ENCODE measurements at places on chromosomes 5 and 9.

DNA sequence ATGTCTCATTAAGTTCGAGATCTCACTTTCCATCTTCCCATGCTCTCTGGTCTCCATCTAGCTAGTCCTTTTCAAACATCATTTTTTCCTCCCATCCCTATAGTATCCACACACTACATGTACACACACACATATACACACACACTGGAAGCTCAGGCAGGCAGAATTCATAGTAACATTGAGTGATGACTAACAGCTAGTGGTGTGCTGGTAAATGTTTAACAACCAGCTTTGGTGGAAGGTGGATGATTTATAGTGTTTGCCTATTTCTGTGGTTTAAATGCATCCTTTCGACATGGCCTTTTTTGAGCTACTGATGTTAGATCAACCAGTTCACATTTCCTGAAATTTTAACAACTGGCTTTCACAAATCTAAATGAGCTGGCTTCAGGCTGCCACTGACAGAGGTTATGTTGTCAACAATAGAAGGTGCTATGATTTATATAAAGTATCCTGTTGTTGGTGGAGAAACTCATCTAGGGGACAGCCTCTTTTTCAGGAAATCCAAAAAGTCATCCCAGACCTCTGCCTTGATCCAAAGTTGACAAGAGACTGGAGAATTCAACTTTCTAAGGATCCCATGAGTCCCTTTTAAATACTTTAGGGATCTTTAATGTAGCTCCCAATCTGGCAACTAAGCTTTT, 117.8 kb downstream of the CCDC192 start:
- DNase-seq, result no peak

GRCh38 chr9:97387936-97388684, 23.8 kb upstream of the TDRD7 start:
- no peak for DNase-seq

DNA sequence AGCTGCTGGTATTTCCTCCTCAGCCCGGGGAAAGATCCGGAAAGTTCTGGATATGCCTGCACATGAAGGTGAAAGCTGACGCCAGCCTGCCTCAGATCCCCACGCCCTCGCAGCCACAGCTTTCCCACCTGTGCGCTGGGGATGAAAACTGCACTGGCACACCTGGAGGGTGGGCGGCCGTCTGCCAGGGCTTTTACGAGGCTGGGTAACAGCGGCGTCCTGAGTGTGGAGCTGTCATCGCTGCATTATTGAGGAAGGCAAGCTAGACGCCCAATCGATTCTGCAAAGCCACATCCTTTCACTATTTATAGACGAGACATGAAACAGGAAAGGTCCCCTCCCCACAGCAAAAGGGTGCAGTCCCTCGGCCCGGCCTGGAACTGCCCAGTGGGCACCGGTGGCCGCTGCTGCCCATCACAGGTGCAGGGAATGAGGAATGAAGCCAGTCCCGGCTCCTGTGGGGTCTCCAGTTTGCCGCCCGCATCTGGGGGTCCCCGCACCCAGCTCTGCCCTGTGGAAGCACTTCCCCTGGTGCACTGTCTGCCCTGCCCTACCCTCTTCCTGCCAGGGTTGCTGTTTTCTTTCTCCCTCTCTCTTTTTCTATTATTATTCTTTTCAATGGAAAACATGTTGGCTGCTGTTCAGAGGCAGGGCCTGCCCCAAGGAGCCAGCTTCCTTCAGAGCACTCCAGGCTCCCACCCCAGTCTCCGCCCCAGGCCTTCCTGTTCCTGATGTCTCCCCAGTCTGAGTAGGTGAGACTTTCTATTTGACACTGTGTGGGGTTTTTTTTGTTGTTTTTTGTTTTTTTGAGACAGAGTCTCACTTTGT, 7.0 kb downstream of the NOTCH1 start:
- no peak for DNase-seq

DNA sequence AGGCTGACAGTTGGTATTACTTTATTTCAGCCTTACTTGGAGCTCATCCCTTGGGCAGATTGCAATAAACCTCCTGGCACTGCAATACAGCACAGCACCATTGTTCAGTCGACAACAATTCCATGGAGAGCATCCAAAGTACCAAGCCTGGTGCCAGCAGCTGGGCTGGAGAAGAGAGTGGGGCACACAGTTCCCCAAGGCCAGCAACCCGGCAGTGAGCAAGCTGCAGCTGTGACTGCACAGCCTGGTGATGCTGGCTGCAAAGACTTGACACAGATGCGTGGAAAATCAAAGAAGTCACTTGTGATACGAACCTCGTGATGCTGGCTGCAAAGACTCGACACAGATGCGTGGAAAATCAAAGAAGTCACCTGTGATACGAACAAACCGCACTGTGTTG, 125.4 kb downstream of the ATPSCKMT start:
- DNase-seq, result no peak

- DNase-seq, result no peak
Observed at GRCh38 chr5:42596817-42597216, 159.8 kb upstream of the CCDC152 start.

GRCh38 chr5:147407094-147407681, 102.7 kb downstream of the DPYSL3 start:
- DNase-seq, result no peak

- DNase-seq, result no peak
Observed at GRCh38 chr5:169127431-169127830, 173.5 kb downstream of the SLIT3 start.

DNA sequence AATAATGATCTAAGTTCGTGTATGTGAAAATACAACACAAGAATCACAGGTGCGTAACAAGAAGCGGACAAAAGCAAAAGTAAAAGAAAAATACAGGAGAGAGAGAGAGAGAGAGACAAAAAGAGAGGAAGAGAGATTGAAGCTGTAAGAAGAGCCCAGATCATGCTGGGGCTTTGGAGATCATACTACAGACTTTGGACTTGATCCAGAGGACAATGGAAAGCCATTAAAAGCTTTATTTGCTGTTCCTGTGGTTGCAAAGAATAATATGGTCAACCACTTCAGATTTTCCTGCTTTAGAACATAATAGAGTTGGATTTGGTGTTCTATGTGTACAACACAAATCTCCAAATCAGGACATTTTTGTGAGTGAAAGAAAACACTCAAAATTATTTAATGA, 561.4 kb downstream of the CAAP1 start:
- DNase-seq, result no peak

DNA sequence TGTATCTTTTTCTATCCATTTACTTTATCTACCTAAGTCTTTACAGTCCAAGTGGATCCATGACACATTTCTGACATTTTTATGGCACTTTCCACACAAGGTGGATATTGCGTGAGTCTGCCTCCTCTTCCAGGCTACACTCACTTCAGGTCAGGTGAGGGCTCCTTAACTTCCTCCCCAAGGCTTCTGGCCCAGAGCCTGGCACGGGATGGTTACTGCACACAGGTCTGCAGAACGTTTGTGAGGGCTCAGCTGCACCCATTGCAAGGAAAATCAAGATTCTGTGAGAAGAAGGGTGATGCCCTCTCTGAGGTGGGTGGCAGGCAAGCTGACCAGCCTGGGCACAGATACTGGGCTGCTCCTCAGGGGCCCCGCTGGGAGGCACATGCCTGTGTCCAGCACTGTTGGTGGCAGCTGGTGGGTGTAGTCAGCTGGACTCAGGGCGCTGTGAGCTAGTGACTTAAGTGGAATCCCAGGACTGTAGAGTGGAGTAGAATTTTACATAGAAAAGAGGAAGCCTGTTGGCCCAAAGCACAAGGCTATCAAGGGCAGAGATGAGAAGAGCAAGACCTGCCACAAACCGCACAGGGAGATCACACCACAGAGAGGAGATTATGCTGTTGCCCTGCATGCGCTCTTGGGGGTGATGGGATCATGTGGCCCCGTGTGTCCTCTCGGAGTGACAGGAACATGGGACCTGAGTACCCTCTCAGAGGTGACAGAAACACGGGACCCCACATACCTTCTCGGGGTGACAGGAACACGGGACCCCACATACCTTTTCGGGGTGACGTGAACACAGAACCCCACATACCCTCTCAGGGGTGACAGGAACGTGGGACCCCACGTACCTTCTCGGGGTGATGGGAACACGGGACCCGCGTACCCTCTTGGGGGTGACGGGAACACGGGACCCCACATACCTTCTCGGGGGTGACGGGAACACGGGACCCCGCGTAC, 21.3 kb downstream of the AHRR start:
- DNase-seq, result no peak

GRCh38 chr5:15932066-15932465, 247.5 kb downstream of the MARCHF11 start:
- DNase-seq, result no peak

- no peak for DNase-seq
Observed at GRCh38 chr5:150092159-150092787, 5.9 kb upstream of the CSF1R start.

DNA sequence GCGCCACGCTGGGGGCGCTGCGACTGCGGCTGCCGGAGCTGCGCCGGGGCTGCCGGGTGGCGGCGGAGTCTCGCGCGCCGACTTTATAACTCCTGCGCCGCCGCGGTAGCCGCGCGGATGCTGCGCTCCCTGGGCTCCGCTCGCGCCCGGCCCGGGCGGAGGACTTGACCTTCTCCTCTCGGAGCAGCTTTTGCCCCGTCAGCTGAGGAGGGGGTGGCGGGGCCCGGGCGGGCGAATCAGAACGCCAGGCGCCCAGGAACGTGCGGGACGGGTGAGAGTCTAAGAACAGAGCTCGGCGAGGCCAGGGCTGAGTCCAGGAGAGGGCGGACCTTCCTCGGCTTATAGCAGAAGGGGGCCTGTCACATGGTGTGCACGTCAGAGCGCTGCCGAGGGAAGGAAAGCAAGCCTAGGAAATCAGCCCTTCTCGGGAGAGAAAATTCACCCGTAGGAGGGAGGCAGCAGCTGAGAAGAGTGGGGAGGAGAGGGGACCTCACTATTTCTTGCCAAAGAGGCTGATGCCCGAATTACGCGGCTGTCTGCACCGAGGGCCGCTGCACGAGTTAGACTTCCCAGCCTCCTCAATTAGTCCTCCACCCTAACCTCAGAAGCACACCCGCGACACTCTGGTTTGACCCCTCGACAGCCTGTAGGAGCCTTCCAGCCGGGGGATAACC, at the start of gene FOXD1:
Gene FOXD1 (minus strand): TSS at position 315 of the 674 bp plus-strand sequence. CDS start 415 bp downstream, outside the sequence.
- peak; percentile 74 for DNase-seq
